Suprapubic skin (tissue), 4 donors: ENCODE measurements at places on chromosomes 5 and 9.
A peak's percentile ranks its signal among the peaks of the same experiment; 100 is the strongest.

- DNase-seq = no peak
Measured at GRCh38 chr5:25669645-25670401, 1025.0 kb upstream of the CDH10 start.

- DNase-seq = no peak
Measured at GRCh38 chr9:125372441-125373226, 111.0 kb downstream of the GAPVD1 start.

DNA sequence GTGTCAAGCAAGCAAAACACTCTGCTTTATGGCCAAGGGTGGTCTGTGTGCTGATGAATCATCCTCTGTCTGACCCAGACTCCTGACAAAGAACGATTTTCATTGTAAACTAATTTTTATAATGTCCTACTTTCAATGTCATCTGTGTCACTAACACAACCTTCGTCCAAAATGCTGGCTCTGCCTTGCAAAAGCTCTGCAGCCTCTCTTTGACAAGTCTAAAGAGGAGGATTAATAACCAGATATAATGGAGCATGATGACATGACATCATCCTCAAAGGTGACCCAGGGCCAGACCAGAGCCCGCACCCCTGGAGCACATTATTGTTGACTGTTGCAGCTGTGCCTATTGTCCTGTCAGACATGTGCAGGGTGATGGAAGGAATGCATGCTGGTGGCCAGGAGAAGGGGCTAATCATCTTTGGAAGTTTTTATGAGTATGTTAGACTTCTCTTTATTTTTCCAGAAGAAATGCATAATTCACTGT lies 589.4 kb downstream of the NR2F1-AS1 start:
- no peak for DNase-seq

DNA sequence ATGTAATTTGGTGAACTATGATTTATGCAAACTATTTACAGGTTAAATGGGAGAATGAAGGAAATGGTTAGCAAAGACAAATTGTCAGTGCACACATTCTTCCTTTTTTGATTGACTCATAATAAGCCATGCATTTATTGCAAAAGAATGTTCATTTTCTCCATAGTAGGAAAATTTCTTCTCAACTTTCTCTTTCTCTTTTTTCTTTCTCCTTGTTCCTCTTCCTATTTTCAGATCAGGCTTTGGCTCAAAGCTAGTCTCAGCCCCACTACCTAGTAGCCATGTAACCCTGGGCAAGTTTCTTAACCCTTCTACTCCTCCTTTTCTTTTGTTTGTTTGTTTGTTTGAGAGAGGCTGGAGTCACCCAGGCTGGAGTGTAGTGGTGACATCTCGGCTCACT lies 156.6 kb downstream of the PIK3R1 start:
- DNase-seq = no peak

- DNase-seq = no peak
Measured at GRCh38 chr5:175820230-175820629, 51.1 kb upstream of the CPLX2 start.

DNA sequence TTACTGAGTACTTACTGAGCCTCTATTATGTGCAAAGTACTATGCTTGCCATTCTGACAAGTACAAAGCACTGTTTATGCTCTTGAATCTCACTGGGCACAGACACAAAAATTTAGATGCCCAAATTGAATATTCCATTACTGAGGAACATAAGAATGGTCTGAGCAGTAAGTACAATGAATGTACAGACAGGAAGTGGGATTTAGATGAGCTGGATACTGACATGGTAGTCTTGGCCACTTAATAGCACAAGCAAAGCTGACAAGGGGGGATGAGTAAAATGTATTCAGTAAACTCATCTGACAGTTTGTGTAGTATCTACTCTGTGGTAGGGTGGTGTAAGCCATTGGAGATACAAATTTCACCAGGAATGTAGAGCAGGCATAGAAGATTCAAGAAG lies 132.4 kb downstream of the EFNA5 start:
- DNase-seq = no peak

- no peak for DNase-seq
Measured at GRCh38 chr5:33240558-33240957, 200.2 kb upstream of the TARS1 start.

DNA sequence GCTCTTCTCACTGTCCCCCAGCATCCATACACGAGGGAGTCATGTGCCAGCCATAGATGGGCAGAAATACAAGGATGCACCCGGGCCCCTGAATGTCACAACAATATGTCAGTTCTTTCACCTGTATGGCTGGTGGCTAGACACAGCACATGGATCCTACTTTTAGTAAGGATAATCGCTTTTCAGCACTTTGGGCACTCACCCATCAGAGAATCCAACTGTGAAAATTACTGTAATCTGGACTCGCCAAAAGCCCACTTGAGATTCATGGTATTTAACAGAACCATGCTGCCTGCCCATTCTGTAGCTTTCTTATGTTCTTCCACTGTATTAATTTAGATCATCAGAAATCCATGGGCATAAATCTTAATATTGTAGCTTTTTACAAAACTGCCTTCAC lies 124.8 kb downstream of the FRMD3 start:
- DNase-seq = no peak

- no peak for DNase-seq
Measured at GRCh38 chr5:120345947-120346346, 118.2 kb upstream of the PRR16 start.

GRCh38 chr9:94867842-94868312 lies 141.4 kb downstream of the AOPEP start:
- DNase-seq = no peak

DNA sequence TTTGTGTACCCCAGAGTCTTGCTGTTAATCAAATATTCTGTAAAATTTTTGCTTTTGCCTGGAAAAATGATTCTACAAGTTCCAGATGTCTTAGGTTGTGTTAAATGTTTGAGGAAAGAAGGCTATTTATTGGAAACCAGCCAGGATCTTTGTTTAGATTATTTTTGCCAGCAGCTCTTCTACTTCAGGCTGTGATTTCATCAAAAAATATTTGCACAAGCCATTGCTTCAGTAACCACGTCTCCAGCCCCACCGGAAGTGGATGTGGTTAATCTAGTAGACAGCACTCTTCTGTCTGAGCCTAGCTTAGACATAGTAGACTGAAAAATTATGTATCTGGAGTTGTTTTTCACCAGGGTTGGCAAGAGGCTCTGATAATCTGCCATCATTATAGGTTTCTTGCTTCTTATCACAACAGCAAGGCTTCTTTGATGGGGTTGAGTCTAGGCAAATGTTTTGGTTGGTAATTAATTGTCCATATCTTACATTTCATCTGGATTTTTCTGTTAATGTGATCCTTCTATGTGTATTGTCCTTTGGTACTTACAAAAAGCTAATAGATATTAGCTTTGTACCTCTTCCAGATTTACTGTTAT lies 17.1 kb downstream of the KCTD16 start:
- no peak for DNase-seq

- peak; percentile 26 for DNase-seq
Measured at GRCh38 chr5:149870232-149870631, 74.4 kb downstream of the PDE6A start.

GRCh38 chr5:2105141-2105540 lies 222.4 kb upstream of the IRX4 start:
- DNase-seq = no peak

DNA sequence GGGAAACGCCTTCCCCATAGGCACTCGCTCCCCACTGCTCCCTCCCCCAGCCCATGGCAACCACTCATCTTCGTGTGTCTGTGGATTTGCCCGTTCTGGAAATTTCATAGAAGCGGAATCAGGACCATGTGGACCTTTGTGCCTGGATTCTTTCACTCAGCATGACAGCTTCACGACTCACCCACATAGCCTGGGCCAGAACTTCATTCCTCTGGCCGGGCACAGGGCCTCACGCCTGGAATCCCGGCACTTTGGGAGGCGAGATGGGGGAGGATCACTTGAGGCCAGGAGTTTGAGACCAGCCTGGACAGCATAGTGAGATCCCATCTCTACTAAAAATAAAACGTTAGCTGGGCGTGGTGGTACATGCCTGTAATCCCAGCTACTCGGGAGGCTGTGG lies 12.1 kb upstream of the DIPK1B start:
- no peak for DNase-seq
